Globus pallidus (tissue), 1 donor: ENCODE measurements at places on chromosomes 7 and 10.

- no peak for DNase-seq
These were observed 123.9 kb downstream of the COL26A1 start for GRCh38 chr7:101486433-101487104.

DNA sequence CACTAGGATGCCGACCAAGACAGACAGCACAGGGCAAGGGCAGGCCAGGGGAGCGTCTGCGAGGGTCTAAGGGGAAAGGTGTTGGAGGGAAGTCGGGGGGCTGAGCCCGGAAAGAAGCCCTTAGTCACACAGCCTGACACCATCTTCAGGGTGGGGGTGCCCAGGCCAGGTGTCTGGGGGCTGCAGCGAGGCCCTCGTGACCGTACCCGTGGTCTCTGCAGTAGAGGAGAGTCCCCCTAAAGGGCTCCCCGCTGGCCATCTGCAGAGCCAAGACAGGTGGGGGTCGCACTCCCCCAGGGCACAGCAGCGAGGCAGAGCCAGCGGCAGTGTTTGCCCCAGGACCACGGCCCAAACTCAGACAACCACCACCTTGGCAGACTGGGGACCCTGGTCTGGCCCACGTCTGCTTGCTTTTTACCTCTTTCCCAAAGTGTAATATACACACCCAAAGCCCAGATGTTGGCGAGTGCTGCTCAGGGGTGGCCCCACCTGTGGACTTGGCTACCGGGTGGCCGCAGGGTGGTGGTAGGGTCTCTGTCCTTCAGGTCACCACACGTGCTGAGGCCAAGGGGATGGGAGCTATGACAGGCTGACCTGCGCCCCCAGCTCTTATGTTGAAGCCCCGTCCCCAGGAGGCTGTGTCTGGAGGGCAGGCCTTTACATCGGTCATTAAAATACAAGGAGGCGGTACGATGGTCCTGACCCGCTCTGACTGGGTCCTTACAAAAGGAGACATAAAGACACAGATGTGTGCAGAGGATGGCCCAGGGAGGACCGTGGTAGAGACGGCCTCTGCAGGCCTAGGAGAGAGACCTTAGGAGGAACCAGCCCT lies 107.4 kb downstream of the DNAJB6 start:
- no peak for DNase-seq

GRCh38 chr10:127947211-127947610 lies 40.3 kb downstream of the PTPRE start:
- no peak for DNase-seq

DNA sequence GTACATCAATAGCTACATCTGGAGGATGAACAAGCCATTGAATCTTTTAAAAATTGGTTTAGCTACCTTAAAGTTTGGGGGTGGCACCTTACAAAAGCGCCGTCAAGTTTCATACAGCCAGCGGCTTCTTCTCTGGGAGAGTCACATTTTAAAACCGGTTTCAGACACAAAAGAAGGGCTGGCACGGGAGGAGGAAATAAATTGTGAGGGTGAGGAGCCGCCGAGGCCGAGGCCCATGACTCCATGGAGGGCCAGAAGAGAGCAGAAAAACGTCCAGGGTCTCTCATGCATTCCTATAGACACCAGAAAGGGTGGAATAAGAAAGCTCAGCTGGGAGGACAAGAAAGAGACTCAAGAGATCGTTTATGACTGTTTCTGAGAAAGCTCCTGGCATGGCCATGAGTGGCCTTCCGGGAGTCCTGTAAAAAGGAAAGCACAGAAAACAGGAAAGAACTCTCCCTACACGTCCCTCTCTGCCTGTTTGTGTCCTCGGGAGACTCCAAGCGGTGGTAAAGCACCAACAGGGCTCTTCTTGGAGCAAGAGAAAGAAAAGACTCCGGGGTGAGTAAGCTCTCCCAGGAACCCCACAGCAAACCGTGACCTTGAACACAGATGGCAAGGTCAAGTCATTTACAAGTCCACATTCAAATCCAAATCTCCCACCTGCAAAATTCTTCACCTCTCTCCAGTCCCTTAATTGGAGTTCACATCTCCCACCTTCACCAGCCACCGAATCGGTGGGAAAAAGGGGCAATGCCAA lies 1.8 kb downstream of the FRAT2 start:
- peak; percentile 75 for DNase-seq

DNA sequence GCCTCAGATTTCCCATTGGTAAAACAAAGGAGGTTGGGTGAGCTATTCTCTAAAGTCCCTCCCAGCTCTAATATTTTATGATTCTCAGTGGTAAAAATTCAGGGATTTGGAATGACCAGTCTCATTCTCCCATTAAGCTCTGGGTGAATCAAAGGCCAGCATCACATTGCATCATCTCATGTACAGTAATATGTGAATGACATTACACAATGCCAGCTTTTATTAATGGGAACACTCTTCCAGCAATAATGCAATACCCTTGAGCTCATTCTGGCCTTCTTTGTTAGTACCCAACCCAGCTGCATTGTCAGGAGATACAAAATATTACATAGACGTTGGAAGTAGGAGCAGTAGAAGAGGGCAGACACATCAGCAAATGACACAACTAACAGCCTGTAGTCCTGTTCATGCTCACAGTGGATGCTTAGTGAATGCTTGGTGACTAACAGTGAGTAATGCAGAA lies 100.0 kb upstream of the EGR2 start:
- no peak for DNase-seq

DNA sequence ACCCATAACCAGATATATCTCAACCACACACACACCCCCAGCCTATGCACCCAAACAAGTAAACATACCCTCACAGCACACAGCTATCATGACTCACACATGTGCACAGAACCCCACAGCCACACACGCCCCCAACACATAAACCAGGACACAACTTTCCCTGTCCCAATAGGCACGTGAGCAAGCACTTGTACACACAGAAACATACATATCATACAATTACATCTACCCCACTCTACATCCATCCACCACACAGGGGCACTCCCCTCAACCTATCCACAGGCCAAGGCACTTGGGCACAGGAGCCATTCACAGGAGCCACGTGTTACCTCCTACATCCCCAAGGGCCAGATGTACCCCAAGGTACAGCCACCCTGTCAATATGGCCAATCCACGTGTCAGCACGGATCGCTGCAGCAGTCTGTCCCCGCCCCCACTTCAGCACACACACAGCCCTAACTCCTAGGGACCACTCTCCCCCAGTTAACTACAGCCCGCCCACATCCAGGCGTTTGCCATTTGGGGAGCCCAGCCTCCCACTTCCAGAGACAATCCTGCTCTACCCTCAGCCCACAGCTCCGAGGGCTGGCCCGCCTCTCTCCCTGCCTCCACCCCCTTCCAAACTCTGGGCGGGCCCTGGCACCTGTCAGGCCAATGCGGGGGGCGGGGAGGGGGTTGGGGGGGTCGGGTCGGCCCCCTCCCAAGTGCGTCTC lies 163.5 kb downstream of the SH3PXD2A start:
- DNase-seq, result no peak

DNA sequence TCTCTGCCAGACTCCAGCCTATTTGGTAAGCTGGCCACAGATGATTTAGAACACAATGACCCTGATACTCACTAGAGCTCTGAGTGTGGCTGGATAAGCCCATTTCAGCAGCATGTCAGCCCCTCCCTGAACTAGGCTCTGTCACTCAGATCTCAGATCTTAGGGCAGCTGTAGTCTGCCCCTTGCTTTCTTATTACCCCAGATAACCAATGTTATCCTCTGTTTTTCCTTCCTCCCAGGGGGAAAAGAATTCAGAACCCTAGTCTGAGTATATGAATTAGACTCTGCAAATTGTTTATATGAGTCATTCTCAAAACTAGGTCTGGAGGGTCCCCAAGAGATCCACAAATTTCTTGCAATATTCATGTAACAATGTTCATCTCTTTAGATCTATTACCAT lies 286.2 kb downstream of the KCNMA1 start:
- no peak for DNase-seq

- DNase-seq, result no peak
These were observed 101.2 kb downstream of the RAB18 start for GRCh38 chr10:27605318-27605717.

DNA sequence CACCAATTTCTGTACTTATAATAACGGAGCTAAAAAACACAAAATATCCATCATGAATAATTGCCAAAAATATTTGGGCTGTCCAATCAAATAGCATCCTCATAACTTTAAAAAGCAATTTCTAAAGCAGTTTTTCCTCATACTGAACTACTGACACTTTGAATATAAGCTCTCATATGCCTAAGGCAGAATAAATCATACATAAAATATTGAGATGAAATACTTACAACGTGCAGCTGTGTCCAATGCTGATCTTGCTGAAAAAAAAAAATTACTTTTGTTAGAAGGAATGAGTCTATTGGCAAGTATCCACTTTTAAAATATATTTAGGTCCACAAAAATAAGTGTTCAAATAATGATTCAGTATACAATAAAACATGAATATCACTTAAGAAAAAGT lies 24.2 kb downstream of the FAM3C start:
- DNase-seq, result no peak

- DNase-seq, result no peak
These were observed 221.7 kb downstream of the ARHGAP21 start for GRCh38 chr10:24502006-24502405.

DNA sequence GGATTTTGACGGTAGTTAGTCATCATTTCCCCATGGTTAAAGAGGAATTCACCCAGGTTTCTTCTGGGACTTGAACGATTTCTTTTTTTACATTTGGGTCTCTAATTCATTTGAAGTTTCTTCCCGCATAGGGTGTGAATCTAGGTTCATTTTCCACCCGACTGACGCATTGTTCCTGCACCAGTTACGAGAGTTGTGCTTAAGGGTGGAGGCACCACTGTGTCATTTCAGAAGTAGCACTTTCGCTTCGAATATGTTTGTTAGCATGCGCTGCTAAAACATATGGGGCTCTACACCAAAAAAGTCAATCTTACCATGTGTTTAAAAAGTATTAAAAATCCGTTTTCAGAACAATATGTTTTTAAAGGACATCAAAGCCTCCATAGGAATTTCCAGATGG lies 140.3 kb downstream of the VIPR2 start:
- DNase-seq, result no peak

DNA sequence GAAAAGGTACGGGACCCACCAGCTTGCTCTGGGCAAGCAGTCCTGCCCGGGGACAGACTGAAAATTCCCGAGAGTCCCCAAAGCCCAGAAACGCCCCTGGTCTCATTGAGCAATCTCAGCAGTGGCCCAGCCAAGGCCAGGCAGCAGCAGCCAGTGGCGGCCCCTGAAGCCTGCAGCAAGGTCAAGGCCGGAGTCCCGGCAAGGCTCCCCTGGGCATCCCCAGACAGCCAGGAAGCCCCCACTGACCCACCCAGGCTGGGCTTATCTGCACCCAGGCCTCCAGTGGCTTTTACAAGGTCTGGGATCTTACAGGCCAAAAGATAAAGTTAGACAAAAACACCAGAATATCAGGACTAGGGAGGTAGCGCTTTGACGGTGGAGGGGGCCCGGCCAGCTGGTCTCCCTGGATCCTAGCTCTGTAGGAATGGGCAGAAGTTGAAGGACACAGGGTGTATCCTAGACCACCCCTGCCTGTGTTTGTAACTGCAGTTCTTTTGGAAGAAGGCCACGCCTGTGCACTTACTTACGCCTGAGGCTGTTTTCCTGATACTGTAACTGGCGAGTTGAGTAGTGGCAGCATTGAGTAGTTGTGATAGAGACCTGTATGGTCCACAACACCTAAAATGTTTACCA lies 130.5 kb upstream of the NPS start:
- no peak for DNase-seq

DNA sequence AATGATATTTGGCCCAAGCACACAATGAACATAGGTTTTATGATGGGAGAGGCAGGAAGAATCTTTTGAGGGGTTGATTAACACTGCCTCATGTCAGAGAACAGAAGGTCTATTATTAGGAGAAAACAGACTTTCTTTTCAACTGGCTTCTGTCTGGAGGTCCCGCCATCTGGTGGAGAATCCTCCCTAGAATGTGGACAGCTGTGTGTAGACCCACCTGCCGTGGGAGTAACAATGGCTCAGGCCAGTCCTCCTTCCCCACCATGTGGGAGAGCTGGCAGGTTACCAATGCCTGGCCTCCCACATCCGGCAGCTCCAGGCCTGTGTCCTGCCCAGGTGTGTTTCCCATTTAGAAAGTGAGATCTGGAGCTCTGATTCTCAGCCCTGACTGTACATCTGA lies 70.4 kb upstream of the AOAH start:
- peak; percentile 25 for DNase-seq

GRCh38 chr10:3745521-3745920 lies 39.5 kb downstream of the KLF6 start:
- DNase-seq, result no peak

GRCh38 chr7:138814816-138815332 lies 16.9 kb upstream of the ATP6V0A4 start:
- no peak for DNase-seq

DNA sequence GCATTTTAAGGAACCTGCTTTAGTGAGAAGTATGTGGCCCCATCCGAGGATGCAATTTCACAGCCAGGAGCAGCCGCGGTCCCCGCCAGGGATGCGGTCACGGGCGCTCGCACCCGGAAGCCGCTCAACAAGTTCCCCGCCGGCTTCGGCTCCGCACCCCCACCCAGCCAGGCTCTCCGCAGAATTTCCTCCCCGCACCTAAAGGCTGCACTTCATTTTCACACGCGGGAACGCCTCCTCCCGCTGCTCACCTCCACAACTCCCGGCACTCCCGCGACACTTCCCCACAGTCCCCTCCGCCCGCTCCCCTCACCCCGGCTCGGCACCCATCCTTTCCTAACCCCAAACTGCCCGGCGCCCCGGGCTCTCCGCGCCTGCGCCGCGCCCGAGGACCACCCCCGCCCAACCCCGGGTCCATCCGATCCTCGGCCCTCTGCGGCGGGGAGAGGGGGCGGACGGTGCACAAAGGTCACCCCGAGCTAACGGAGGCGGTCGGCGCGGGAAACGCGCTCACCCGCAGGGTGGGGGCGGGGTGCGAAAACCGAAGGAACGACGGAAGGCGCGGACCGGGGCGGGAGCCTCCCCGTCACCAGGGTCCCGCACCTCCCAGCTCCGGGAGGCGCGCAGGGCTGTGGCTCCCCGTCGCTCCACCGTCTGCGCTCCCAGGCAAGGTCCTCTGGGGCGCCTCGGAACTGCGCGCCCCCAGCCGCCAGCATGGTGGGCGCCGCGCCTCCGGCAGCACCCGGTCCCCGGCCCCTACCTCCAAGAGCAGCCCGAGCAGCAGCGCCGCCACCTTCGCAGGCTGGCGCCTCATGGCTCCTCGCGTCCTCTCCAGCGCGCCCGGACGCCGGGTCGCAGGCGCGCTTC lies 558 bp downstream of the VOPP1 start:
- DNase-seq, result no peak

GRCh38 chr10:49287689-49288340 lies 11.2 kb upstream of the C10orf71 start:
- no peak for DNase-seq
